ENCODE measurements at places on chromosomes 2 and 18.

- DNase-seq, result no peak
These were observed 261.3 kb downstream of the TNS1 start for GRCh38 chr2:217741381-217741955.

- DNase-seq, result no peak
These were observed 346.7 kb downstream of the SS18 start for GRCh38 chr18:25743646-25744151.

- no peak for DNase-seq
These were observed 1390.5 kb upstream of the ZEB2 start for GRCh38 chr2:145910416-145910815.

- DNase-seq, result no peak
These were observed 2.7 kb upstream of the IL18RAP start for GRCh38 chr2:102420290-102420689.

DNA sequence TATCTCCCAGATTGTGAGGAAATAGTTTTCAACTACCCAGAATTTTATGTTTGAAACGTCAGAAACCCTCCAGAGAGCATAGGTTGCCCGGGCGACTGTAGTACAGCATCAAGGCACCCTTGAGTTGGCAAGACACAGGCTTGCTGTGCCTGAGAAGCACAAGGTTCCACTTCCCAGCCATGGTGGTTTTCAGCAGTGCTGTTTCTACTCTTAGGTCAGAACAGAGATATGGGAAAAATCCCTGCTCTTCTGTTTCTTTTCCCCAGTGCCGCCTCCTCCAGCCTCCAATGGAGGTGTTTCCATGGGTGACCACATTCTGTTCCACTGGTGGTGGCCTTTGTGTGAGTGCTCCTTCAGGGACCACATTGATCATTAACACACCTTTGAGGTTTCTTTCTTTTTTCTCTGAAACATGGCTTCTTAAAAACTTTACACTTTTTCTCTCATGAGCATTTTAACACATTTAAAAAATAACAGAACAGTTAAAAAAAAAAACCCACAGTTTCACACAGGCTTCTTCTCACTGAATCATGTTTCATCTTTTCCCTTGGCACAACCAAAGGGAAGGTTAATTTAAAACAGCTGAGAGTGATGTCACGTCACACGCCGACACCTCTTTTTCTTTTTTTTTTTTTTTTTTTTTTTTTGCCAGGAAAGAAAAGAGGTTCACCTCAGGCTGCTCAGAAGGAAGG is 229.3 kb upstream of the HDAC4 start:
- DNase-seq, result no peak

DNA sequence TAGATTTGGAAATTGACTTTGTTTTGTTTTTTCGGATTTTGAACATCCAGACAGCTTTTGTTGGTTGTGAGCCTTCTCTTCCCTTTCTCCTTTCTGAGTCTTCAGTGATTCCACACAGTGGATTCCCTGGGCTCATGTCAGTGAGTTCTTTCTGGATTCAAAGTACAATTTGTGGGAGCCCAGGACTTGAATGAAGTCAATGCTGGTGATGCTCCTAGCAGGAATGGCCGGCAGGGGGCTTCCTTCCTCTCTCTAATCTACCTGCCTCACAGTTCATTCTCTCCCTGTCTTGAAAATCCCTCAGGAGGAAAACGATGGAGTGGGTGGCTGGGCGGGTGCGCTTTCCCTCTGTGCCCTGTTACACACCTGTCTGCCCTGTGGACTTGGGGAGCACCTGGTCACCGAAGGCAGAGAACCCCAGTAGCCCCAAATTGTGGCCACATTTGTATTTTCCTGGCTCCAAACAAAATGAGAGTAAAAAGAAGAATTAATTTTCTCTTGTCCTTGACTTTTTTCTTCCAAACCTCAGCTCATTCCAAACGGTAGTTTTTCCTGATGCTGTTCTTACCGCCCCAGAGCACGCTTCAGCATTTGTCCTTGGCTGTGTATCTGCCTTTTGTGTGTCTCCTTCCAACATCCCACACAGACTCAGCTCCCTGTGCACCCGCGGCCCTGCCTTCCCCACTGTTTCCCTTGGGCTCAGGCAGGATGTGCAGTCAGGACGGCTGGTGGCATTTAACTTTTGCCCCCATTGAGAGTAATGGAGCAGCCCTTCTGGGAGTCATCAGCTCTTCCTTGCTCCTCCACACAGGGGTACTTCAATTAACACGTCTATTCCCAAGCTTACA is 86.6 kb downstream of the MARCO start:
- DNase-seq, result no peak

GRCh38 chr2:56449002-56449431 is 265.2 kb downstream of the CCDC85A start:
- DNase-seq, result no peak

DNA sequence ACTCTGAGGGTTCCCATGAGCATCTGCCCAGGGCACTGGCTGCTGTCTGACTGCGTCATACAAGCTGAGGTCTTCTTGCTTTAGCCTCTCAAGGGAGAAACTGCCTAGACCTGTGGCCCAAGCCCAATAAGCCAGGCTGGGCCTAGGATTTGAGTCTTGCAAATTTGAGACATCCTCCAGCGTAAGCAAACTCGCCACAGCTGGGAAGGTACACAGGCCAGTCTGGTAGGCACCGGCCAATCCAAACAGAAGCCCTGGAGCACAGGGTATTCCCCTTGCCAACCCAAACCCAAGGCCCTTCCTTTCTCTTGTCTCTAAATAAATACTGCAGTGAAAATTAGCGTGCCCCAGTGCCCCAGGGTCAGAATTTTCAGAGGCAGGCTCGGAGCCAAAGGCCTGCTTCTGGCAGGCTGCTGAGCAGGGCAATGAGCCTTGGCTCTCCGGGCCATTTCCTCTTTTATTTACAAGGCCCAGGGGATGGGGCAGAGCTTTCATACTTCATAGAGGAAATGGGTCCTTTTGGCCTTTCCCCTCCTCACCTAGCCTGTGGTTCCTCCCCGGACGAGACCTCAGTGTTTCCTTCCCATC is 33.3 kb downstream of the POLR1A start:
- no peak for DNase-seq
